ENCODE measurements at places on chromosomes 1 and 21.

GRCh38 chr21:33011462-33011861 lies 14.3 kb upstream of the OLIG2 start:
- no peak for DNase-seq

GRCh38 chr1:48943826-48944225 lies 167.1 kb upstream of the BEND5 start:
- no peak for DNase-seq

DNA sequence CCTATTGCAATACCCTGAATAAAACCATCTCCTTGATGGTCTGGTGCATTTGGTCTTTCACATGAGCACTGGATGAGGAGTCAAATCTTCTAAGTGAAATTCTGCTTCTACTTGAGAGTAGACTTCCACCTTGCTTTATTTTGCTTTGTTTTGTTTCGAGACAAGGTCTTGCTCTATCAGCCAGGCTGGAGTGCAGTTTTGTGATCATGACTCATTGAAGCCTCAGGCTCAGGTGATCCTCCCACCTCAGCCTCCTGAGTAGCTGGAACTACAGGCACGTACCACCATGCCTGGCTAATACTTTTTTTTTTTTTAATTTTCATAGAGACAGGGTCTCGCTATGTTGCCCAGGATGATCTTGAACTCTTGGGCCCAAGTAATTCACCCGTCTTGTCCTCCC lies 65.8 kb upstream of the F3 start:
- DNase-seq, result no peak

DNA sequence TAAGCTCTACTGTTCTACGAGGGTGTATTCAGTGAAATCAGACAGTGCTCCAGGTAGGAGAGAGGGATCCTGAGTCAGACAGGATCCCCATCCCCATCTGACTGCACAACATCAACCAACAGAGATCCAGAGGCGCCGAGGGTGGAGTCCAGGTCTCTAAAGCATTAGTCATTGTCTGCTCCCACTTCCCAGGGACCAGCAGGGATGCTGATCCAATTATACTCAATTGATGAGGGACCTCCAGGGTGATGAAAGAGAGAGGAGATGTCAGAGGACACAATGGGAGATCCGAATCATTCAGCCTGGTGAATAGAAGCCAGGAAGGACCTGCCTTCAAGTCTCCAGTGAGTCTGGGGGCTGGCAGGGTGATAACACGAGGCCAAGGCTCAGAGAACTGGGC lies 39.5 kb upstream of the STMN1 start:
- DNase-seq, result no peak

- no peak for DNase-seq
Measured at GRCh38 chr1:7850786-7851185, 2.1 kb downstream of the UTS2 start.

Measured in stimulated activated CD4-positive, alpha-beta T cell treated with anti-CD3 and anti-CD28 coated beads, Interleukin-12 subunit alpha, Interleukin-12 subunit beta, amount 100 ng/mL, for 24 hours (primary cell).